ENCODE measurements at places on chromosomes 13 and 19.

DNA sequence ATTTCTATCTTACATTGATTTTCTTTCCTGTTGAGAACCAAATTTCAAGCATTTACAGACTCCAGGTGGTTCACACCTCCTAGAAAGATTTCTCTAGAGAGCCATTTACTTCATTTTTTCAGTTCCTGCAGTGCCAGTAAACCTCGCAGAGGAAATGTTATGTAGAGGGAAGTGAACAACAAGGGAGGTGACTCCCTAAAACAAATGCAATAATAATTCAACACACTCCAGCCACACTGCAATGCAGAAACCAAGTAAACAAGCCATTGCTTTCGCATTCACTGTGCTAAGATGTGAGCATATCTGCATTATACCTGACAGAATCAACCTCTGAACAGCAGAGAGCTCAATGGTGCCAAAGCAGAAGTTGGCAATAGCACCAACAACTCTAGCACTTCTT lies 215.1 kb downstream of the RBM26 start:
- no peak for DNase-seq
- H3K4me3 ChIP-seq, result no peak overlapping the region
- H3K4me1 ChIP-seq, result peaks cover 8% of the 10 kb centered on the region
- H3K27me3 ChIP-seq, result no peaks in the 10 kb centered on the region
- H3K36me3 ChIP-seq, result no peaks in the 10 kb centered on the region
- H3K27ac ChIP-seq, result no peak overlapping the region

- no peak for DNase-seq
- peaks cover 52% of the 10 kb centered on the region for H3K4me1 ChIP-seq
- no peaks in the 10 kb centered on the region for H3K27me3 ChIP-seq
Observed at GRCh38 chr19:28471731-28472510, 741.0 kb downstream of the UQCRFS1 start.

DNA sequence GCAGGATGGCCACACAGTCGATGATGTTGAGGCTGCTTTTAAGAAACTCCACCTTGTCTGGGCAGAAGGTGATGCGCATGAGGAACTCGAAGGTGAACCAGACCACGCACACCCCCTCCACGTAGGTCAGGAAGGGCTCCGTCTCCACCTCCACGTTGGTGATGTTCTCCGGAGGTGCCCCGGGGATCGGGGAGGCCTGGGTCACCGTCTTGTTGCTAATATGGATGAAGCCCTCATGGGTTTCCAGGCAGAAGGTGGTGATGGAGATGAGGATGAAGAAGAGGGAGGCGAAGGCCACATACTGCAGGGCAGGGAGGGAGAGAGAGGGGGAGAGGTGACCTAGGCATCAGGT lies 5.4 kb downstream of the KCNC3 start:
- H3K36me3 ChIP-seq, result no peaks in the 10 kb centered on the region
- H3K27me3 ChIP-seq, result no peaks in the 10 kb centered on the region
- H3K27ac ChIP-seq, result no peak overlapping the region
- DNase-seq, result no peak
- no peak overlapping the region for H3K4me3 ChIP-seq

DNA sequence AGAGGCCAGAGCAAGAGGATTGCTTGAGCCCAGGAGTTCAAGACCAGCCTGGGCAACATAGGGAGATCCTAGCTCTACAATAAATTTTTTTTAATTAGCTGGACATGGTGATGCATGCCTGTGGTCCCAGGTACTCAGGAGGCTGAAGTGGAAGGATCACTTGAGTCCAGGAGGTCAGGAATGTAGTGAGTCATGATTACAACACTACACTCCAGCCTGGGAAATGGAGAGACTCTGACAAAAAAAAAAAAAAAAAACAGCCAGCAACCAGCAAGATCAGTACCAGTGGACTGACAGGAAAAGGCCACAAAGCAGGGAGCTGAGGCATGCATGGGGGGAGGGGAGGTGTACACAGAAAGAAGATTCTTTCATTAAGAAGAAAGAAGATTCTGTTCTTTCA lies 52.7 kb upstream of the RFXAP start:
- H3K4me1 ChIP-seq, result no peaks in the 10 kb centered on the region
- no peak for DNase-seq
- no peaks in the 10 kb centered on the region for H3K27me3 ChIP-seq
- H3K27ac ChIP-seq, result no peak overlapping the region
- H3K36me3 ChIP-seq, result no peaks in the 10 kb centered on the region
- no peak overlapping the region for H3K4me3 ChIP-seq

DNA sequence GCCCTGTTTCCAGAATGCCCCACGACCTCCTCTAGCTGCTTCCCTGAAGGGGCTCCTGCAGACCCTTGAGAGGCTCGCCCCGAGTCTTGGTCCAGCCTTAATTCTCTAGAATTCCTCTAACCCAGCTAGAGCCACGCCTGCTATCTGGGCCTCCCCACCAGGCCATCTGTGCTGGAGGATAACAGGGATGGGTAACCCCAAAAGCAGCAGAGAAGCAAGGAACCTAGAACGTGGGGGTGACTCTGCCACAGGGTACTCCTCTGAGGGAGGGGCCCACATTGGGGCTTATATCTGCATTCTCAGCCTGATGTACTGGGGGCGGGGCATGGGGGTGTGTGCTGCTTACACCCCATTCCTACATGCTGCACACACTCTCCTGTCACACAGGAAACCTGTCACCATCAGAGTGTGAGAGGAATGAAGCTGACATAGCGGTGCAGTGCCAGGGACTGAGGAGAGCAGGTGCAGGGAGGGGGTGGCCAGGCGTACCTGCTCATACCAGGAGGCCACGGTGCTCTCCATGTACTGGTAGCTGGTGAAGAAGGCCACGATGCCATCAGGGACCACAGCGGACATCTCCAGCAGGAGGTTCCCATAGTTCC lies 13.8 kb downstream of the KLC3 start:
- no peak overlapping the region for H3K4me3 ChIP-seq
- H3K27me3 ChIP-seq, result no peaks in the 10 kb centered on the region
- peaks cover 76% of the 10 kb centered on the region for H3K36me3 ChIP-seq
- no peaks in the 10 kb centered on the region for H3K4me1 ChIP-seq
- no peak overlapping the region for H3K27ac ChIP-seq

DNA sequence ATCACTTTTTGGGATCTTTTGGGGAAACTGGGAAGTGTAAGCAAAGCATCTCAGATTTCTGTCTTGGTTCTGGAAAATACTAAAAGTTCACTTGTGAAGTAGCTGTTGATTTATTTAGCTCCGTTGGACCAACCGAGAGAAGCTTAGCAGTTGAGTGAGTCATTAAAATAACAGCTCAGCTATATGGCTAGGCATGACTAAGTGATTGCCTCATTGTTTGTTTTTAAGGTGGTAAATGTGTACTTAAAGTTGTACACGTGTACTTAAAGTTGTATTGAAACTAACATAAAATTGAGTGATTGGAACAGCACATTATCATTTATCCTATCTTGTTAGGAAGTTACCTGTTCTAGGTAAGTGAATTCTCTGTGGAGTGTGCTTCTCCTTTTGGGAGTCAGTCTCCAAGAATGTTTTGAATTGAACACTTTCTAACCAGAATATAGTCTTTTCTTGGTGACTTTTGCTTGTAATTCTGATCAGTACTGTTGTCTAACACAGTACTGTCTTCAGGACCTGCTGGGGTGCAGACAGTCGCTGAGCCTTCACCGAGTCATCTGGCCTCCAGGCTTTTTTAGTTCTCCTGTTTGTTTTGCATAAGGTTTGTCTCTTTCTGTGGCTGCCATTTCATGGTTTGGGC lies 2.9 kb upstream of the DCUN1D2 start:
- no peaks in the 10 kb centered on the region for H3K27me3 ChIP-seq
- no peak overlapping the region for H3K27ac ChIP-seq
- H3K4me1 ChIP-seq, result peaks cover 38% of the 10 kb centered on the region
- DNase-seq, result no peak

DNA sequence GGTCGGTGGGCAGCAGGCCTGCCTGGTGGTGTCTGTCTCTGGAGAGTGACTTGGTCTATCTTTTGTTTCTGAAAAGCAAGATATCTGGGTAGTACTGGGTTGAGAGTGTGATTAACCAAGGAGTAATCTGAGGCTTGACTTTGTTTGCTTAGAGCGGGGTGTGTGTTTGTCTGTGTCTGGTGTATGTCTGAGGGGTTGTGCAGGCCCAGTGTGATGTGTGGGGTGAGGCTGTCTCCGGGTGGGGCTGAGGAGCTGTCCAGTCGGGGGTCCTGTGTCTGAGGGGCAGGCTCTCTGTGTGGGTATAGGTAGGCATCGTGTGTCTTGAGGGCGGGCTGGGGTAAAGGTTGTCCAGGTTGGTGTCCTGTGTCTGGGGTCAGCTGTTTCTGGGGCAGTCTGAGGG lies 11.1 kb upstream of the TIMM50 start:
- peaks cover 96% of the 10 kb centered on the region for H3K36me3 ChIP-seq
- DNase-seq, result no peak
- H3K4me1 ChIP-seq, result no peaks in the 10 kb centered on the region
- H3K4me3 ChIP-seq, result no peak overlapping the region

GRCh38 chr19:6527893-6528543 lies 2.8 kb upstream of the TNFSF9 start:
- no peaks in the 10 kb centered on the region for H3K27me3 ChIP-seq
- no peaks in the 10 kb centered on the region for H3K36me3 ChIP-seq
- DNase-seq, result no peak
- no peak overlapping the region for H3K4me3 ChIP-seq
- H3K27ac ChIP-seq, result no peak overlapping the region

DNA sequence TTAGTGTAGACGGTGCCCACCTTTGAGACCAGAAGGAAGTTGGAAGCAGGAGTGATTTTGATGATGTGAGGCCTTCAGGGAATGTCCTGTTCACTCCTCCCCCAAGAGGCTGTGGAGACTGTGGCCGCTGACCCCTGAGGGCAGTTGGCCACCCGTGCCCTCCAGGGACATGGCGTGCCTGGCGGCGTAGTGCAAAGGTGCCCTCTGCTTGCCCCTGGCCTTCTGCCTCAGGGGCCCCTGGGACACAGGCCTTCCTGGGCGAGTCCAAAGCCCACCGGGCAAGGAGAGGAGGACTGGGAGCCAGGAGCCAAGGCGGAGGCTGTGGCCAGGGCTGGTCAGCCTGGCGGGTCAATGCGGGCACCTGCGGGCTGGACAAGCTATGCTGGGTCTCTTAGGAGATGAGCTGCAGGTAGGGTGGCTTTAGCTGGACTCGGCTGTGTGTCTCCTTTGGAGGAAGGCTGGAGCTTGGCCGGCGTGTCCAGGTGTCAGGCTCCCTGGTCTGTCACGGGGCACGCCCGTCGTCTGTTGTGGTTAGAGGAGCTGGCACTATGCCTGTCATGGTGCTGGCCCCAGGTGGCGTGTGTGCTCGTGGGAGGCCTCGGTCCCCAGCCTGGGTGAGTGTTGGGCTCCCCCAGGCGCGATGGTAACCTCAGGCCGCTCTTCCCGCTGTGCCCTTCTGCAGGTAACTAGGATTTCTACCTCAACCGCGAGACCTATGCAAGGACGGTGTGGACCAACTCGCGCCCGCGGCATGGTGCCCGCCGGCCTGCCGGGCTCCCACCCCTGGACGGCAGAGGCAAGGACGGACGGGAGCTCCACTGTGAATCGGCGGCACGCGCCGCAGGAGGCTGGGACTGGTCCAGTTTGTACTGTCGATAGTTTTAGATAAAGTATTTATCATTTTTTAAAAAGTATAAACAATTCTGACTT lies 6.8 kb downstream of the PLEKHJ1 start:
- H3K4me3 ChIP-seq, result no peak overlapping the region
- H3K36me3 ChIP-seq, result peaks cover 94% of the 10 kb centered on the region
- H3K27ac ChIP-seq, result no peak overlapping the region

- no peak for DNase-seq
- H3K27me3 ChIP-seq, result no peaks in the 10 kb centered on the region
- H3K36me3 ChIP-seq, result no peaks in the 10 kb centered on the region
- no peak overlapping the region for H3K4me3 ChIP-seq
Observed at GRCh38 chr13:75687150-75687763, 51.1 kb downstream of the LMO7 start.

DNA sequence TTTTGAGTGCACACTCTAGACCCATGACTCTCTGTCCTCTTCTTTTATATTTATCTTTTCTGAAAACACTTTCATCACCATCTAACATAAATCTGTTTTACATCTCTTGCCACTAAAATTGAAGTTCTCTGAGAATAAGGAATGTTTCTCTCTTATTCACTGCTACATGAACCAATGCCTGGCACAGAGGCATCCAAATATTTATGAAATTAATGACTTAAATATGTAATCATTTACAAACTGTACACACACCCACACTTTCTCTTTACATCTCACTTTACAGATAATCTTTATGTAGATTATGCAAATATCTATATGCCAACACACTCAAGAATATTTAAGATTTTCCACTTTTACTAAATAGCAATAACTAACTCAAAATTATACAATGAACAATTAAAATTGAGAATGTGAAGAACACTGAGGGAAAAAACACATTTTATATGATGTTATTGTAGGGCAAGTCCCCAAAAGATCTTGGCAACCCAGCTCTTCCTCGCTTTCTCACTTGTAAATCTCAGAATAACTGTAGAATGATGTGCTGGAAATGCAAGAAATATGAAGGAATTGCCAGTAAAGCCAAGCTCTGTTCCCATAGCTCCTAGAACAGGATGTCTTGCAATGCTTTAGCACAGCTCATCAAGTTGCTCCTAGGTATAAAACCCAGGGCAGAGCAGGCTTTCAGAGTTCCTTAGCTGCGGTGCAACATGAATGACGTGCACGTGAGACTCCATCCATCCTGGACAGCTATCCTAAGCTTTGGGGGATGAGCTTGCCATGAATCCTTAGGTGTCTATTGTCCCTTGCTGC lies 50.7 kb downstream of the UGGT2 start:
- no peak overlapping the region for H3K4me3 ChIP-seq
- H3K27ac ChIP-seq, result no peak overlapping the region
- no peaks in the 10 kb centered on the region for H3K36me3 ChIP-seq
- H3K27me3 ChIP-seq, result no peaks in the 10 kb centered on the region
- no peaks in the 10 kb centered on the region for H3K4me1 ChIP-seq

- H3K4me3 ChIP-seq, result no peak overlapping the region
- DNase-seq, result no peak
- H3K27me3 ChIP-seq, result no peaks in the 10 kb centered on the region
Observed at GRCh38 chr13:74299721-74300120, 165.5 kb upstream of the KLF12 start.

DNA sequence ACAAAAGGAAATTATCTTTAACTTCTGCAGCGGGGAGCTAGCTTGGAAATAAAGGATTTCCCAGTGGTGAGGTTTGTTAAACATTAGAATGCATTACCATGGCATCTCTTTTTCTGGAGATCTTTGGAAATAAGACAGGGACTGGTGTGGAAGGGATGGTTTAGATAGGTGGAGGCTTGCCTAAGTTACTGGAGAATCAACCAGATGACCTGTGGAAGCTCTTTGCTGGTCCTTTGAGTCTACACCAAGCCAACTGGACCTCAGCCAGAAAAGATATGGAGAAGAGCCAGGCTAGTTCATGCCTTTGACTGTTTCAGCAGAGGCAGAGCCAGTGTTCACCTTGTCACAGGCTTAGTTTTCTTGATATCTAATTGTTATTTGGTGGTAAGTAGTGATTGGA lies 134.7 kb downstream of the KCNRG start:
- H3K36me3 ChIP-seq, result no peaks in the 10 kb centered on the region
- no peak overlapping the region for H3K27ac ChIP-seq
- no peaks in the 10 kb centered on the region for H3K27me3 ChIP-seq
- no peak for DNase-seq
- H3K4me3 ChIP-seq, result no peak overlapping the region
- peaks cover 44% of the 10 kb centered on the region for H3K4me1 ChIP-seq

GRCh38 chr13:38421590-38422560 lies 72.2 kb downstream of the UFM1 start:
- no peaks in the 10 kb centered on the region for H3K36me3 ChIP-seq
- H3K27me3 ChIP-seq, result no peaks in the 10 kb centered on the region
- DNase-seq, result no peak
- H3K27ac ChIP-seq, result no peak overlapping the region

- H3K36me3 ChIP-seq, result peaks cover 18% of the 10 kb centered on the region
- no peak overlapping the region for H3K4me3 ChIP-seq
- H3K27ac ChIP-seq, result no peak overlapping the region
- no peaks in the 10 kb centered on the region for H3K4me1 ChIP-seq
- no peak for DNase-seq
- H3K27me3 ChIP-seq, result no peaks in the 10 kb centered on the region
Observed at GRCh38 chr19:39182174-39182505, 14.6 kb upstream of the NCCRP1 start.

Data from DND-41 (cell line).